ENCODE measurements at places on chromosomes 1 and 21. TPM values are rescaled to one million over a fixed set of nuclear protein-coding genes. Genes with fewer than 3 reads are reported as not detected.

COL8A2 gene
- total RNA-seq: not detected

ARMH1 gene
- total RNA-seq: 7.9 TPM

CHRM3 gene
- not detected for total RNA-seq

SMCP gene
- total RNA-seq: not detected

HCRTR1 gene
- total RNA-seq: not detected

TRIM58 gene
- total RNA-seq: not detected

HES3 gene
- total RNA-seq: not detected

RUNX3 gene
- 39.5 TPM for total RNA-seq

ZNF695 gene
- 14.2 TPM for total RNA-seq

CASQ2 gene
- not detected for total RNA-seq

PTPN14 gene
- total RNA-seq: not detected

FCRLA gene
- 409 TPM for total RNA-seq

FALEC gene
- total RNA-seq: 1.9 TPM

KRTAP6-2 gene
- total RNA-seq: not detected

INSRR gene
- not detected for total RNA-seq

OR1C1 gene
- total RNA-seq: not detected

ARHGAP30 gene
- total RNA-seq: 86.7 TPM

OR2L3 gene
- total RNA-seq: not detected

HUNK gene
- total RNA-seq: 5.5 TPM

HORMAD1 gene
- total RNA-seq: 0.22 TPM

SH2D5 gene
- 0.68 TPM for total RNA-seq

LIN9 gene
- 22.4 TPM for total RNA-seq

HSF2BP gene
- 5.1 TPM for total RNA-seq

NTMT2 gene
- not detected for total RNA-seq
